ENCODE measurements at places on chromosomes 6 and 20. TPM values are rescaled to one million over a fixed set of nuclear protein-coding genes. Genes with fewer than 3 reads are reported as not detected.

The ZNFX1 gene
- 28.2 TPM for total RNA-seq

The RHAG gene
- total RNA-seq: not detected

The STMN3 gene
- 38.6 TPM for total RNA-seq

The SLC22A7 gene
- total RNA-seq: not detected

The THEMIS gene
- not detected for total RNA-seq

The TPX2 gene
- 20.9 TPM for total RNA-seq

The TP53INP2 gene
- 5.8 TPM for total RNA-seq

The HNF4A gene
- not detected for total RNA-seq

The VSX1 gene
- total RNA-seq: not detected

The CLVS2 gene
- total RNA-seq: not detected

The ARG1 gene
- total RNA-seq: not detected

The PRRT1 gene
- not detected for total RNA-seq

The MROH8 gene
- total RNA-seq: 1.9 TPM

The TDRD6 gene
- total RNA-seq: not detected

The CCDC170 gene
- under 0.01 TPM for total RNA-seq

The GRIK2 gene
- 1.9 TPM for total RNA-seq

The ZC2HC1B gene
- total RNA-seq: not detected

The RBM24 gene
- total RNA-seq: 1.3 TPM

The KIAA0408 gene
- total RNA-seq: 0.90 TPM

The NMBR gene
- not detected for total RNA-seq
